ENCODE measurements at places on chromosomes 7 and 10.

DNA sequence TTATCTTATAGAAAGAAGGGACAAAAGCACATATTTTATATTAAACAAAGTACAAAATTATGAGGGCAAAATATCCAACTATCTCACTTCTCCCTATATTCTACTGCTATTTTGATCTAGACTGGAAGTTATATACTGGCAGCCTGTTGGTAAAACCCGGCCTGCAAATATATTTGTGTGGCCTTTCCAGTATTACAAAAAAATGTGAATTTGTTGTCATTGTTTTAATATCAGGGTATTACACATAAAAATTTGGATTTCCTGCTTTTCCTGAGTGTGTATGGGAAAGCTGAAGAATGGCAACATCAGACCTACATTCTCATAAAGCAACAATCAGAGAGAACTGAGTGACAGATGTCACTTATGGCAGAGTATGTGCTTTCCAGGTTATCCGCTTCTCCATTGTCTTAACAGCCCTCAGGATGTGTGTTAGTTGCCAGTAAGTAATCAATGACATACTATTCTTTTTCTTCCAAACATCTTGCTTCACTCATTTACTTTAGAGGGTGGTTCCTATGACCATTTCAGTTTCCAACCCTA is 7.3 kb downstream of the SYPL1 start:
- no peak for DNase-seq

- no peak for DNase-seq
These were observed 12.0 kb upstream of the RASSF4 start for GRCh38 chr10:44947371-44948152.

DNA sequence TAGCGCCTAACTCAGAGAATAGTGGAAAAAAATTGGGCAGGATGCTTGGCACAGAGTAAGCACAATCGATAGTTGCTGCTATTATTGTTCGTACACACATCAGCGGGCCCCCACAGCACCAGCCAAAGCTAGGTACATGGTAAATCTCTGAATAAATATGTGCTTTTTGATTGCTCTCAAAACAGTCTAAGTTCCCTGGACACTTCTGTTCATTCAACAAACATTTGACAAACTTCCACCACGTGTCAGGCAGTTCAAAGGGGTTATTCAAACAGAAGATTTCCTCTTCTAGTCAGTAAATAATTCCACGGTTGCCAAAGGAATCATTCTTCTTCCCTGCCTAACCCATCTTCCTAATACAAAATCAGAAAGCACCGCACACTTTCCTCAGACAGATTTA is 150.8 kb downstream of the DGKI start:
- DNase-seq = no peak

- no peak for DNase-seq
These were observed 8.9 kb downstream of the STAMBPL1 start for GRCh38 chr10:88888810-88889445.

DNA sequence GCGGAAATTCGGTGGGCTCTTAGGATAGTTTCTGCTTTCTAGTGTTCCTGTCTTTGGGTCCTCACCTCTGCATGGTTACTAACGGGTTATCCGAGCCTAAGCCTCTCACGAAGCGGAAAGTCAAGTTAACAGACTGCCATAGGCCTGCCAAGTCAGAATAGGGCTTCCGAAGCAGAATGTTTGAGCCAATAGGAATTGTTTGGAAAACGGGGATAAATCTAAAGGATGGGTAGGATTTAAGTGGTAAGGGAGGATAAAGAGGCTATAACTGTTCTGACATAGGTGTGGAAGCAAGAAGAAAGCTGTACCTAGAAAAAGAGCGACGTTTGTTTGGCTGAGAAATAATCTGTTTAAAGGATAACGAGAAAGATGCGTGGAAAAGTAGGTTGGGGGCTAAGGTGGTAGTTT is 851 bp downstream of the TMEM254 start:
- no peak for DNase-seq

DNA sequence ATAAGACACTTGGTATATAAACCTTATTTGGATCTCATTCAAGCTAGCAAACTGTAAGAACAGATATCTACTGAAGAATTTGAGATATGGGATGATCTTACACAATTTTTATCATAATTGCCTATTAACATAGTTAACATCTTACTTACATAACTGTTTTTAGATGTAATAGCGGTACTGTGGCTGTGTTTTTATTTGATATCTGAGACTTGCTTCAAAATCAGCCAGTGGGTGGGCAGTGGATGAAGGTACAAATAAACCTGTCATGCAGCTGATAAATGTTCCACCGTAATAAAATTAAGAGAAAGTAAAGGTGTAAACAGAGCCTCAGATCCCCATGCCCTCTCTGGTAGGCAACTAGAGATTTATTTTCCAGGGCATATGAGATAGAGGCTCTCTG is 28.4 kb upstream of the PTPRN2 start:
- no peak for DNase-seq

- DNase-seq = no peak
These were observed 874 bp upstream of the RBP3 start for GRCh38 chr10:47347303-47347675.

DNA sequence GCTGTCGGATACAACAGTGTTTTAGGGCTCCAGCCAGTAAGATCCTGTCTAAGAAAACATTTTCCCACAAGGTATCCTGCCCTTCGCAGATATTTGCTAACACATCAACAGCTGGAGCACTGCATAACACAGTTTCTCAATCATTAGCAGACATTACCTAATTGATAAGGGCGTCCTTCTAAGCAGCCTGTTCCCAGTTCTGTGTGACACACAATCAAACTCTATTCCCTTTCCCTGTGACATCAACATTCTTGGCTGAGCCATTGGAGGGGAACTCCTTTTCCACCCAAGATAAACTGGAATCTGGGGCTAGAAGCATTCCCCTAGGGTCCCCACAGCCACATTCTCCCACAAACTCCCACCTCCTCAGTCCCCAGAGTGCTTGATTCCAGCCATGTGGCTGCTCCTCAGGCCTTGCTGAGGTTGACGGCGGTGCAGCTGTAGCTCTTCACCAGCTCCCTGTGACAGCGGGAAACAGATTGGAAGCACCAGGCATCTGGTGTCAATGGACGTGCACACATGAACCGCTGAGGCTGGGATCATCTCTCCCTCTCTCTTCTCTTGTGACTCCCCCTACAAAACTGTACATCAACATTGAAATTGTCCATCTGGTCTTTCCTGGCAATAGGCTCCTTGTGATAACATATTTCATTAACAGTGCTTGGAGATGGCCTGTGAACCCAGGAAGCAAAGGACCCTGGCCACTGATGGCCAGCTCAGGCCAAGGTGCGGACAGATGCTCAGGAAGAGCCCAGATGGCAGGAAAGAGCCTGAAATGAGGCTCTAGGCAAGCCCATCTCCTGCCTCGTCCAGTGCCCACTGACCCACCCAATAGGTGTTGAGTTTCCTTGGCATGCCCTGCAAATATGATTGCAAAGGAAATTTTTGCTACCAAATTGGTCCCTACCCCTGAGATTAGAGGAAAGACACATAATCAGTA is 131.1 kb upstream of the TBX20 start:
- no peak for DNase-seq

DNA sequence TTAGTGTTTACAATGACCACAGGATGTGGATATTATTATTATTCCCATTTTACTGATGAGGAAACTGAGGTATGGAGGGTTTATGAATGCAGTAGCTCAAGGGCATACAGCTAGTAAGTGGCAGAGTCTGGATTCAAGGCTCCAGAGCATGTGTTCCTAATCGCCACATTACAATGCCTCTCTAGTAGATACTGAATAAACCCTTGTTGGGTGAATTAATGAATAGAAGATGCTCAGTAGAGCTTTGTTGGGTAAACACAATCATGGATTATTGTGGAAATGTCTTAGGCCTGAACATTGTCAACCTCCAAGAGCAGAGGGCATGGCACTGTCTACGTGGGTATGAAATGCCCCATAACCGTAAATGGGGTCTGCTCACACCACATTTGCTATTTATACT is 545.3 kb downstream of the LRMDA start:
- DNase-seq = no peak

- DNase-seq = no peak
These were observed 2.4 kb downstream of the MYL7 start for GRCh38 chr7:44138698-44139097.

DNA sequence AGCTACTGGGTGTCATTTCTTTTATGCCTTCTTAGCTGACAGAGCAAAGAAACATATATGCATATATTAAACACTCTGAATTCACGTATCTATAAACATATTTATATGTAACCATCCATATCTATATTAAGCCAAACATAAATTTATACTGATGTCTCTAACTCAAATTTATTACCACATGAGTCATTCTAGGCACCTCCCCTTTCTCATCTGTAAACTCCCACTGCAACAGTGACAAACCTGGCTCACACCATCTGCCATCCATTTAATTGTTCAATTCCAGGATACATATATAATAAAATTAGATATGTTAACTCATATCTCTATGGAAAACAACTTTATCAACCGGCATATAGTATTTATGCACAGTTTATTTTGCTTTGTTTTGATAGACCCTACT is 722.3 kb downstream of the SORCS1 start:
- no peak for DNase-seq

DNA sequence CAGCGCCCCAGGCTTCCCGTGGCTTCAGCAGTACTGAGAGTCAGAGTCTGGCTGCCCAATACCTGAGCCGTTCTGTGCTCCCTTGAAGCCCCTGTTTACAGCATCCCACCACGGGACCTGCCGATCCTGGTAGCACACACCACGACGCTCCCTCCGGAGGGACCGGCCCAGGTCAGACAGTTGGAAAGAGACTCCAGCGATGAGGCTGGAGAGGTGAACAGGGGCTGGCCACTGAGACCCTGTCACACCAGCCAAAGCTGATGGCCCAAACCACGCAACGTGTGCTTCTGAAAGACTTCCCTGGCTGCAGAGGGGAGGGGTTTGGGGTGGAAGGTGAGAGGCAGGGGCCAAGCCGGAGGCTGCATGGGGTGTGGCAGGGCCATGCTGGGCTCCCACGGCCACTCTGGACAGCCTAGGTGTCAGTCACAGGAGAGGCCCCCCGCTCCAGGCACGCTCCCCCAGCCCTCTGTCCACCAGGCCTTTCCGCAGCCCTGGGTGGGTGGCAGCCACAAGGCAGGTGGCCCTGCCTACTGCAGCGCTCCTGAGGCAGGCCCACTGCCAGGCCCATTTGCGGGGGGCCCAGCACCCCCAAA is 140.2 kb upstream of the CHST15 start:
- no peak for DNase-seq

- DNase-seq = no peak
These were observed 316.1 kb downstream of the ADRA2A start for GRCh38 chr10:111392910-111393309.

DNA sequence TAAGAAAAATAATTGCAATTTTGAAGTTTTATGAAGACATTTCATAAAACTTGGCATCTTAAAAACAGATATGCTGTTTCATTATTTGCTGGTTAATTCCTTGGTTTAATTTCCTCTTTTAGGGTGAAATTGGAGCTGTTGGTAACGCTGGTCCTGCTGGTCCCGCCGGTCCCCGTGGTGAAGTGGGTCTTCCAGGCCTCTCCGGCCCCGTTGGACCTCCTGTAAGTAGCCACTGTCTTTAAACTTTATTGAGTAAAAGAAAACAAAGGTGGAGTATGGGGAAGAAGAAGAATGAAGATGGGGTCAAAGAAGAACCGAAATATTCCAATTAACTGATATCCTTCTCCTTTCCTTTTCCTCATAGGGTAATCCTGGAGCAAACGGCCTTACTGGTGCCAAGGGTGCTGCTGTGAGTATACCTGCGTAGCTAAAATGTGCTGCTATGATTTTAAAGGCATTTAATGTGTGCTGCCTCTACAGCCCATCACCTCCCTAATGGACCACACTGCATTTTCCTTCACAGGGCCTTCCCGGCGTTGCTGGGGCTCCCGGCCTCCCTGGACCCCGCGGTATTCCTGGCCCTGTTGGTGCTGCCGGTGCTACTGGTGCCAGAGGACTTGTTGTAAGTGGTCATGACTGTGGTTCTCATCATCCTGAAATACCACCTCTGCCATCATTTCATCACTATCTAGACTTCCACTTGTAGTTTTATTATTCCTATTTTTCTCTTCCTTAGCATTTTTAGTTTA is 14.7 kb downstream of the COL1A2 start:
- DNase-seq = no peak

Data from activated CD4-positive, alpha-beta T cell treated with anti-CD3 and anti-CD28 coated beads, Interleukin-2, amount 50 U/mL, for 4 hours (primary cell).